ENCODE measurements at places on chromosomes 12 and 14.

DNA sequence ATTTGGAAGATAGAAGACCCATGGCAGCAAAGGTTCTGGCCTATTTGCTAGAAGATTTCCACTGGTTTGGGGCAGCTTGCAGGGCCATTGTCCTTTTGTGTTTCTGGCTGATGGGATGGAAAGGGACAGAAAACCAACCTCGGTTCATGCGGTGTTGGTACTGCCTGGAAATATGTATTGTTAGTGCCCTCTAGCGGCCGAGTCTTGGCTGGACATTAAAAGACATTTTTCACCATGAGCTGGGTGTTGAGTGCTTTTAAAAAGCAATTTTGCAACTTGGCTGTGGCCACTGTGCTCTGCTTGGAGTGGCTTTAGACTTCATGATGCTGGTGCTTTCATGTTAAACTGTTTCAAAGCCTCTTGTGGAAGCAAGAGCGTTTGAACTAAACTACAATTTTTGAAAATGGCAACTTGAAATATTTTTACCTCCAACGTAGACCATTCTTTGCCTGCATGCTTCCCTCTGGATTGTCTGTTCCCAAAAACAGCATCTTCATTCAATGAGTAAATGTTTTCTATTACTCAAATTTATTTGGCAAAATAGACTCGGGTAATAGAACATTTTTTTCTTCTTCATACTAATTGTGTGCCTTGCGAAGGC lies 102.7 kb upstream of the TBX5 start:
- peak; percentile 64 for DNase-seq

DNA sequence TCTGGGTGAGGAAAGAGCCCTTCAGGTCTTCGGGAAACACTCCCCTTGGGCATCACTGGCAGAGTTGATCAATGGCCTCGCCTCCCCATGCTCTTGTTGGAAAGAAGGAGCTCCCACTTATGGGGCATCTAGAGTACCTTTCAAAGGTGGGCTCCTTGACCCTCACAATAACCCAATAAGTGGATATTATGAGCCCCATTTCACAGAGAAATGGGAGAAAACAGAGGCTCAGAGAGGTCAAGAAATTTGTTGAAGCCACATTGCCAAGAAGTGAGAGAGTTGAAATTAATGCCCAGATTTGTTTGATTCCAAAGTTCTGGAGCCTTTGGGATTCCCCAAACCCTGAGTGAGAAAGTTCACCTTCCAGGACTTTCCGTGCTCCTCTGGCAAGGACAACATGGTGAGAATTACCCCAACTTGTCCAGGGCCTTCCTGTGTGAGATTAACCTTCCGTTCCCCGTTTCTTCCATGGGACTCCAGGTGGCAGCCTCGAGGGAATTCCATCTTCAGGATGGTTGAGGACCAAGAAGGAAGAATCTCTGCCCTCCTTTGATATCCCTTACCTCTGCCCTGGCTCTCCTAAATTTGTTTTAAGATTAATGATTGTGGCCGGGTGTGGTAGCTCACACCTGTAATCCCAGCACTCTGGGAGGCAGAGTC lies 7.5 kb upstream of the CHD4 start:
- DNase-seq = no peak

DNA sequence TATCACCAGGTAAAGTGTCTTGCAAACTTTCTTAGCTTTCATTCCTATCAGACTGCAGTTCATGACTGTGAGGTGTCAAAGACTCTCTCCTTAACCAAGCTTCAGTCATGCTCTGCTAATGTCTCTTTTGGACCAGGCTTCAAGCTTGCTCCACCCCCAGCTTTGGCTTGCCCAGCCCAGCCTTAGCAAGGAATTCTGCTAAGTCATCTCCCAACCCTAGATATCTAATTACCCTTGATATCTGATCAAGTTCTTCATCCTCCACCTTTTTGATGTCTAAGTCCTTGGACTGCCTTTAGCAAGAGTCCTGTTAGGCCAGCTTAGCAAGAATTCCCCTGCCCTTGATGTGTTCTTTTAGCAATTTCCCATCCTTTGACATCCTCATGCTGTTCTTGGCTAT lies 108.9 kb upstream of the FGD4 start:
- DNase-seq = no peak

GRCh38 chr12:50317203-50317602 lies 33.9 kb upstream of the LIMA1 start:
- no peak for DNase-seq

DNA sequence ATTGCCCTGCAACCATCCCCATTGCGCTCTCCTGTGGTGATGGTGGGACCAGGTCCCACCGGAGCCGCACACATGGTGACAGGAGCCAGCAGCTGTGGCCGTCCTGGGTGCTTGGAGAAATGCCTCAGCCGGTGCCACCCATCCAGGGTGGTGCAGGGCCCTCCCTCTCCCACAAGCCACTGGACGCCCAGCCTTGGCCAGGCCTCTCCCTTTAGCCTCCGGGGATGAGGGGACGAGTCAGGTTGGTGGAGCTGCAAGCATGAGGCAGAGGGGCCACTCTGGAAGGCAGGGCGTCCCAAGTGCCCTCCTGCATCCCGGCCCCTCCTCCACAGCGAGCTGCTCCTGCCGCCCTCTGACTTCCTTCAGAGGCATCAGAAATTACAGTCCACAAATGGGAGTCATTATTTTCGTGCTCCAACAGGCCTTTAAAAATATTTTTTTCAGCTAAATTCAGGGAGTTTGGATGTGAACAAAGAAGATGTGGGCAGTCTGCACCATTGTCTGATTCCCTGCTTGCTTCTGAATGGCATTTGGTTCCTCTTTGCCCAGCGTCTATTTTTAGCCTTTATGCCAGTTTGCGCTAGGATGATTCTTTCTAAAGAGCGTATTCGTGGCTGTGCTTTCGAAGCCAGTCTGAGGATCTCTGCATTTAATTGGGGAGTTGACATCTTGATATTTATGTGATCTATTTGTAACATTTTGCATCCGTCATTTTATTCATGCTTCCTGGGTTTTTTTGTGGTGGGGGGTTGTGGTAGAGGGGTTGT lies 189.4 kb downstream of the ADGRD1 start:
- DNase-seq = no peak

DNA sequence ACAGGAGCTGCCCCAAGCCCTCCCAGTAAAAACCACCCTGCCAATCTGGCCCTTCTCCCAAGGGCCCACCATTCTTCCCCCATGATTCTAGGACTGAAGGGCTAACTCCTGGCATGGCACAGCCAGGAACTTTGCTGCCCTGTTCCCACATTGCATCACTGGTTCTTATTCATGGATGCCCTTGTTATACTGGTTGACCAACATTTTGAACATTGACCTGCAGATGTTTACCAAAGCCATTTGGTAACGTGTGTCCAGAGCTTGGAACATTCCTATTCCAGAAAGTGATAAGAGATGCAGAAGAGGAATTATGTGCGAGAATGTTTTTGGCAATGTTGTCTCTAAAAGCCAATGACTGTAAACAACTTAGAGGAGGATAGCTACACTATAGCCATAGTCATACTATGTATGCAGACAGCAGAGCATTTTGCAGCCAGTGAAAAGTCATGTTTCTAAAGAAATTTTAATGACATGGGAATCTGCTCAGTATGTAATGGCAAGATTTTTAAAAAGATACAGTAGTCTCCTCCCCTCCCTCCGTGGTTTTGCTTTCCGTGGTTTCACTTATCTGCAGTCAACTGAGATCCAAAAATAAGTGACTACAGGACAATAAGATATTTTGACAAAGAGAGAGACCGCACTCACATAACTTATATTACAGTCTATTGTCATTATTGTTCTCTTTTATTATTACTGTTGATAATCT lies 108.8 kb downstream of the DAAM1 start:
- DNase-seq = no peak

DNA sequence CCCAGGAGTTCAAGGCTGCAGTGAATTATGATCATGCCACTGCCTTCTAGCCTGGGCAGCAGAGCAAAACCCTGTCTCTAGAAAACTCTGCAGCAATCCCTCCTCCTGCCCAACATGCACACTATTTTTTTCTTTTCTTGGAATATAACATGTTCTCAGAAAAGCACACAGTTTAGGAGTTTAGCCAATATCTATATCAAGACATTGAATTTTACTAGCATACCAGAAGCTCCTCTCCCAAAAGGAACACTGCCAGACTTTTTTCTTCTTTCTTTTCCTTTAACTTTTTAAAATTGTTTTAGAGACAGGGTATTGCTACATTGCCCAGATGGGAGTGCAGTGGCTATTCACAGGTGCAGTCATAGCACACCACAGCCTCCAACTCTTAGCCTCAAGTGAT lies 107.1 kb upstream of the AEBP2 start:
- DNase-seq = no peak

DNA sequence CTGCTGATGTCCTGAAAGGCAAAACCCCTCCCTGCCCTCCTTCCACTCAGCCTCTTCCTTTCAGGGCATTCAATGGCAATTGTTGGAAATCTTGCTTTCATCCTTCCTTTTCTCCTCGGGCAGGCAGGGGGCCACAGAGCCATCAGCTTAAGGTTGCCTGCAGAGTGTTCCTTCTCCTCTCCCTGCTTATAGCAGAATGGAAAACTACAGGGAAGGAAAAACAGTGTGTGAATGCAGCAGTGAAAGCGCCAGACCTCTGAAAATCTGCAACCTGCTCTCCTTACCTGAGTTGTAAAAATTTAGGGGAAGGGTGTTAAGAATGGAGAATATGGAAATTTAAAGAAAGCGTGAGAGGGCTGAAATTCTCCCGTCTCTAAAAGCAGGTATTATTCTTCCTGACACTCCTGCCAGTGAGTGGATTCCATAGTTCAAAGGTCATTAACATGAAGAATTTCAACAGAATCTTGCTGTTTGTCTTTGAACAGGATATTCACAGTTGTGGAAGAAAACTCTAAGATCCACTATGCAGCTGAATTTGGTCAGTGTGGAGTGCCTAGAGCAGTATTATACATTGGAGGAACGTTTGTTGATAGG lies 348.8 kb downstream of the KCNH5 start:
- DNase-seq = no peak

DNA sequence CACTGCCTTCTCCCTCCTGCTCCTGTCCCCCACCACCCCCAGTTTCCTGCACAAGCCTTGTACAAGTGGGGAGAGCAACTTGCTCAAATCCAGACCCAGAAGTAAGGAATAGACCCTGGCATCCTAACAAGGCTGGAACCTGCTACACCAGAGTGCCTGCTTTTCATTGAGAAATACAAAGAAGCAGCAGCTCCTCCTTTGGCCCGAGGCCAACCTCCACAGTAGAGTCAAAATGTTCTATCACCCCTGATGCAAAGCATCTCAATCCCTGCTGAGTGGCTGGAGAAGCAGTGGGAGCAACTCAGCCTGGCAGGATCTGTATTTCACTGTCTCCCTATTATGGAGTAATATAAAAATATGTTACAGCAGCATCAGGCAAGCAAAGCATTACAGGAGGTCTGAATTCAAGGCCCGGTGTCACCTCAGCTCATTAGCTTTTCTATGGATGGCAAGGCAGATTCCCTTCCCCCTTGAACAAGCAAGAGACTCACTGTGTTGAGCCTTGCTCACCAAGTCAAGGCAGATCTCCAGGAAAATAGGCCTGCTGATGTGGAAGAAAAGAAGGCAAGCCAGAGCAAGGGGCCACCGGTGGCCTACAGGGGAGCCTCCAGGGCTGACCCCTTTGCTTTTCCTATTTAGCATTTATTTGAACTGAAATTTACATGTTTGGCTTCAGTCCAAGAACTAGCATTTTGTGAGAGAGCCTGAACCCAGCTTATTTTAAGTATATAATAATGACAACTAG lies 186.3 kb upstream of the EGLN3 start:
- no peak for DNase-seq

Measured in progenitor cell of endocrine pancreas (in vitro differentiated cells).